ENCODE measurements at places on chromosomes 12 and 14.
A peak's percentile ranks its signal among the peaks of the same experiment; 100 is the strongest.

DNA sequence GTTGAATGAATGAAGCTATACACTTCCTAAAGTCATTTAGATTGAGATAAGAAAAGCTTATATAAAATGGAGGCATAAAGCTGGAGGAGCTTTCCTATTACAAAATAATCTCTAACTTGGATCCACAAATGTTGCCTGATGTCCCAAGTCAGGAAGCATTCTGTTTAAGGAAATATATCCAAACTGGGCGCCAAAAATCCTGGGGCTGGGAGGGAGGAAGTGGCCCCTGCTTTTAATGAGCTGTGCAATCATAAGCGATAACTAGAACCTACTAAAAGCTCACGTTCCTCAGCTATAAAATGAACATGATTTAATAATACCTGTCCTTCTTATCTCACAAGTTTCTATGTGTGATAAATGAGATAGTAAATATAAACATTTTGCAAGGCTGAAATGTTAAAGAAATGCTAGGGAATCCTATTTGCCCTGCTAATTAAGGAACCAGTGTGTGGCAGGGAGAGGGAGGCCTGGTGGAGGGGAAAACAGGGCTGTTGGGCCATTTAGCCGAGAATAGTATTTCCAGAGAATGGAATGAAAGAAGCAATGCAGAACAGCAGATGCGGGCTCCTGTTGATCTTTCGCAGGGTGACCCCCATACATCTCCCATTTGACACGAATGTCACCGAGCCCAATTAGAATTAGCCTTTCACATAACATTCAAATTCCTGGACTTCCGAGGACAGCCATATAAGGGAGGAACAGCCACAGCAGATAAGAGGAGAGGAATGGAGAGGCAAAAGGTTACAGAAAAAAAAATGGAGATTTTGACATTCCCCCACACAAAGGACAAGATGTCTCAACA, 25.9 kb downstream of the DUSP6 start:
- no peak for DNase-seq

- peak; percentile 100 for DNase-seq
Observed at GRCh38 chr12:75977952-75978671, 53.5 kb downstream of the PHLDA1 start.

GRCh38 chr12:3607039-3607720, 116.2 kb downstream of the PRMT8 start:
- DNase-seq = no peak

- DNase-seq = peak; percentile 12
Observed at GRCh38 chr12:67390273-67390672, 121.1 kb downstream of the CAND1 start.

DNA sequence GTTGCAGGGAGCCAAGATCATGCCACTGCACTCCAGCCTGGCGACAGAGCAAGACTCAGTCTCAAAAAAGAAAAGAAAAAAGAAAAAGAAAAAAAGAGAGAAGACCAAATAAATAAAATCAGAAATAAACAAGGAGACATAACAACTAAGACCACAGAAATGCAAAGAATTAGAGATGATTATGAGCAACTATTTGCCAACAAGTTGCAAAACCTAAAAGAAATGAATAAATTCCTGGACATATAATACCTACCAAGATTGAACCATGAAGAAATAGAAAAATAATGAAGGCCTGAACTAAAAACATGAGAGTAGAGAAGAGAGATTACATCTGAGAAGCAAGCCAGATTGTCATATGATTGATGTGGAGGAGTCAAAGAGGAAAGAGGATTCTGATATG, 17.6 kb upstream of the EPS8 start:
- no peak for DNase-seq

GRCh38 chr14:67358924-67359774, 455 bp downstream of the ATP6V1D start:
- DNase-seq = peak; percentile 50

DNA sequence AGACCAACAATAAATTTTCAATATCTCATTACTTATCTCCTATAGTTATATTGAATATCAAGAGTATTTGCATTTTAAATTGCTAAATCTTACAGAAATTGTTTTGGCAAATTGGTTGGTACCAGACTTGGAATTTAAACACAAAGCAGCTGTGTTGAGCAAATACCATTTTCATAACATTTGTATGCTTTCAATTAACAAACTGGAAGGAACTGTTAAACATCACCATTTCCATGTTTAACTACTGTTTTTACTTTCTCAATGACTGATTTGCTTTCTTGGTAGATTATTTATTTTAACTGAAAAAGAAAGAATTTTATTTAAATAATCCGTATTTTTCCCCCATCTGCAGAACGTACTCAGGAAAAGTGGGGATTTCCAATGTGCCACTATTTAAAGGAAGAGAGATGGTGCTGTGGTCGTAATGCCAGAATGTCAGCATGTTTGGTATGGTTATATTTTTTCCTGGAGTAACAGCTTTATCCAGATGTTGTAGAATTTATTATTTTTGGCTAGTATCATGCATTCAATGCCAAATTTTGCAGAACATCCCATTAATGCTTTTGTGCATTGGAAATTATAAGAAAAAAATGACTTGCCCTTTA, 72.3 kb downstream of the METTL25 start:
- no peak for DNase-seq

DNA sequence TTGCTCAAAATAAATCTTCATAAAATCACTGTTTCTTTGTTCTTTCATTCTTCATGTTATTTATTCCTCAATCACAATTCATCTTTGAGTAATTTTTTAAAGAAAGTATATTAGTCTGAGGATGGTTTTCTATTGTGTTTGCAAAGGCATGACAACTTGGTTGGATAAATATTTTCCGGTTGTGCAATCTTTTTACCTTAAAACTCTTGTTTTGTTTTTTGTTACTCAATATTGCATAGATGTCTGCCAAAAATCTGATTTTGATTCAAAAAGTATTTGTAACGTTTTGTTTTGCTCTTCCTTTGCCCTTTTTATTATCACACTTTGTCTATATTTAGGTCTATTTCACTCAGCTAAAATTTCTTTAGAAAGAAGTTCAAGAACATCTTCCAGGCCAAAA, 86.2 kb upstream of the SYT1 start:
- peak; percentile 43 for DNase-seq

- no peak for DNase-seq
Observed at GRCh38 chr12:22416801-22417200, 82.3 kb upstream of the ST8SIA1 start.

DNA sequence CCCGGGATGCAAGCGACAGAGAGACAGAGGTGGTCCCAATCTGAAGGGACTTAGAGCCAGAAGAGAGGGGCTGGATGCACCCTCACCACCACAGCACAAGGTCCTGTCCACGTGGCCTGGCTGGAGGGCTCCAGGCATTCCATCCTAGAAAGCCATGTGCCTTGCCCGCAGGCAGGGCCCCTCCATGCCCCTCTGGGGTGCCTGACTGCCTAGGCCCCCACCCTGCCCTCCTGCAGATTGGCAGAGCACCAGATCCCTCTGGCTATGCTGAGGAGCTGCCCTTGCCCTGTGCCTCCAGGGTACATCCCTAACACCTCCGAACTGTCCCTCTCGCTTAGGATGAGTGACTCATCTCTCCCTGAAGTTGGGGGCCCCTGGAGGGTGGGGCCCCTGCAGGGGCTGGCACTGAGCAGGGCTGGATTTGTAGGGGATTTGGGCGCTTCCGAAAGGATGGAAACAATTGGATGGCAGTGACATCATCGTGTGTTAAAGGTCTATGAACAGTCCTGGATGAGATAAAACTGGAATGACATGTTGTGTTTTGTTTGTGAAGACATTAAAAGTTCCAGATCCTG, 50.9 kb downstream of the CHGA start:
- DNase-seq = peak; percentile 12

DNA sequence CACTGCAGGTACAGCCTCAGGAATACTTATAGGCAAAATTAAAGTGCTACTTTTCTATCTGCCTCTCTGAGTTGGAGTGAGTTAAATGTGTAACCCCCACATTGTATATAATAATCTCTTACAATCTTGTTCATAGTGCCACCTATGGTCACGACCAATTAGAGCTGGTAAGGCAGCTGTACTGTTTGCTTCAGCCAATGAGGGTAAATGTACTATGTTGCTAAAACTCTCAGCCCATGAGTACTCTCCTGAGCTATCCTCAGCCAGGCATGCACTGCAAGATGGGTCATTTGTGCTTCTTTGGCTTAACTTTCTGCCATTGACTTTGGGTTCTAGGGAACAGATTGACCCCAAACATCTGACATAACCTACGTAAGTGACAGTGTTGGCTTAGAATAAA, 15.0 kb upstream of the MDM2 start:
- peak; percentile 47 for DNase-seq

GRCh38 chr12:85947286-85947685, 73.2 kb downstream of the NTS start:
- DNase-seq = no peak

DNA sequence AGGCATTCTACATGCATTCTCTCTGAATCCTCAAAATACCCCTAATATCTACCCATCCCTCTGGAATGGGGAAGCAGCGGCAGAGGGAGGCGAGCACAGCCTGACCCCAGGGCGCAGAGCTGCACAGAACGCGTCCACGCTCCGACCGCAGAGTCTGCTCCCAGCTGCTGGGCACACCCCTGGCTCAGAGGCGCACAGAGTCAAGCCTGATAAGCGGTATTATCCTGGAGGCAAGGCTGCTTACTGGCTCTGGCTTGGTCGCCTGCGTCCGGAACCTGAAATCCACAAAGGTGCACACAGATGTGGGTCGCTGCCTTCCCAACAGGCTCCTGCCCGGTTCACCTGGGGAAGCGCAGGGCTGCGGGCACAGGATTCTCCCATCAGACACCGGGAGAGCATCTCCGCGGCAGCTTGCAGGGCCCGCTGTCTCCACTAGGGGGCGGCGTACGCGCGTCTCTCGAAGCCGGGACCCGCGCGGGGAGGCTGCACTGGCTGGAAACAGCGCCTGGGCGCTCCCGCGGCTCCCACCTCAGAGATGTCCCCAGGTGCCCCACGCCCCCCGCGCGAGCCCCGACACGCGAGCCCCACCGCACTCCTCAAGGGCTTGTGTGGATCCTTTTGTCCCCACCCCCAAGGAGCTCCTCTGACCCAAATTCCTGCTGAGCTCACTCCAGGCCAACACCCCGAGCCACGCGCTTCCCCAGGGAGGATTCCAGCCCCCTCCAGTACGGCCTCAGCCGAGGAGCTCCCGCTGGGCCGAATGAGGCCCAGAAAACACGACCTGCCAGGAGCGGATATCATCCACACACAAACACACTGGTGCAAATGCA, 120.1 kb upstream of the FZD10 start:
- DNase-seq = no peak

DNA sequence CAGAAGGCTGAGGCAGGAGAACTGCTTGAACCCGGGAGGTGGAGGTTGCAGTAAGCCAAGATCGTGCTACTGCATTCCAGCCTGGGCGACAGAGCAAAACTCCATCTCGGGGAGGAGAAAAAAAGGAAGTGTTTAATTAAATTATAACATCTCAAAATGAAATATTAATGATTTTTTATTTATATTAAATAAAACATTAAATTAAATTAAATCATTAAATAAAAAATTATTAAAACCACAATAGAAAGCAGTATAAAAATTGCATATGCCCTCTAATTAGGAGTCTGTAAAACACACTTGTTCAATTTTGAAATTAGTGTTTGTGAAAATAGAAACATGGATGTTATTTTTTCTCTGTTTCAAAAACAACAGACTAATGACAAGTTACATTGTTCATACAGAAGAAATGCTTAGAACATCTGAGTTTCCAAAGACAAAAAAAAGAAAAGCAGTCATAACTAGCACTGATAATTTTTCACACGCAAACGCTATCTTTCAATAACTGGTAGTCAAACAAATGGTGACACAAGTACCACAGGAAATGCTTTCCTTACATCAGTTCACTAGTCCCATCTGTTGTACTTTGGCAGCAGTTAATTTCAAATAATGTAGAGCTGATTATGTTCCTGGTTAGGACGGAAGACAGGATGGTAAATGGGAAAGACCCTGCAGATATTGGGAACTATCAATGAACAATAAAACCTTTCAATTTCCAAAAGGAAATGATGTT, 54.9 kb downstream of the HECTD4 start:
- no peak for DNase-seq

DNA sequence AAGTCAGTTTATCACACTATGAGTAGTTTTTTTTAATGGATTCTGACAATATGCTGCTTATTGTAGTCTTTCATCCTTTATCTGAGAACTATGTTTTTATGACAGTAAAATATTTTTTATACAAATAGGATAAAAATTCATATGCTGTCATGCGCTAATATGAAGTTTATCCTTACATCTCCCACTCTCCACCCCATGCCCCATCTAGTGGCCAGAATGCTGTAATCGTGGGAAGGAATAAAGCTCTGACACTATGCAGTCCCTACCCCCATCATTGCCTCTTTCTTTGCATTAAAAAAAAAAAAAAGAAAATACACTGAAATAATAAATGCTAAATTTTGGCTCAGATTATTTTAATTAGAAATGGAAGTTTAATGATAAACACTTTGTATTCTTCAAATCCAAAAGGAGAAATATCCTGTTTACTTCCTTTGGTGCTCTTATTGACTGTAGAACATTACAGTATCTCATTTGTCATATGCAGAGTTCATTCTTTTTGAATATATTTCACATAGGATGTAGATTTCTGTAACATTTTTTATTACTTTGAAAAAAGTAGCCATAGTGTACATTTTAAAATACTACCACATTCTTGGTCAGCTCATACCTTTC, 145.9 kb upstream of the SLCO1C1 start:
- DNase-seq = peak; percentile 56

DNA sequence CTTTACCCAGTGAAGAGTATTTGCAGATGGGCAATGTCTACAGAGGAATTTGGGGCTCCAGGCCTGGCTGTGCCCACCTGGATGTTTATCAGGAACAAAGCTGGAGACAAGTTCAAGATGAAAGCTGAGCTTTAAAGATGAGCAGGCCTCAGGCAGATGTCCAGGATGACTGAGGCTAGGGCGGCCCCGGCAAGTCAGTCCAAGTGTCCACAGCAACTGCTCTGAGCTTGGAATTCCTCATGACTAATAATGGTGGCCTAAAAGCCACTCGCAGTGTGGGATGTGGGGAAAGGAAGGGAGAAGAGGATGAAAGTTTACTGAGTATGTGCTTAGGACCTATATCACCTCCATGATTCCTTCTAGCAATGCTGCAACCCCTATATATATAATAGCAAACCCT, 128.2 kb upstream of the NOS1 start:
- DNase-seq = peak; percentile 17

DNA sequence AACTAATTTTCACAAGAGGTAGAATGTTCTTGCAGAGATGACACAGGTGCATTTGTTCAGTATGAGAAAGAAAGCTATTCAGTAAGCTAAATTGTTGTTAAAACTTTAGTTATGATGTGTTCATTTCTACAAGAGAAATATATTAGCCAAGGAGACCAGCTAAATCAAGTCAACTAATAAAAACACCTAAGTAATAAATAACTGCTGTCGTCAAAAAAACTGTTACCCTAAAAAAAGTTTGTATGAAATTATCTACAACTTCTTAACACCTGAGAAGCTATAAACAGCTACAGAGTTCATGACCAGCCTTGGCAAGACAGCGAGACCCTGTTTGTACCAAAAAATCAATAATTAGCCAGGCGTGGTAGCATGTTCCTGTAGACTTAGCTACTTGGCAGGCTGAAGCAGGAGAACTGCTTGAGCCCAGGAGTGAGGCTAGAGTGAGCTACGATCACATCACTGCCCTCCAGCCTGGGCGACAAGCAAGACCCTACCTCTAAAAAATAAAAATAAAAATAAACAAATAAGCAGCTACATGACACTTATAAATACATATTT, 67.6 kb upstream of the AP4S1 start:
- DNase-seq = no peak

Measured in fibroblast of mammary gland (primary cell).